ENCODE measurements at places on chromosomes 1 and 21. TPM values are rescaled to one million over a fixed set of nuclear protein-coding genes. Genes with fewer than 3 reads are reported as not detected.
A peak's percentile ranks its signal among the peaks of the same experiment; 100 is the strongest.

DNA sequence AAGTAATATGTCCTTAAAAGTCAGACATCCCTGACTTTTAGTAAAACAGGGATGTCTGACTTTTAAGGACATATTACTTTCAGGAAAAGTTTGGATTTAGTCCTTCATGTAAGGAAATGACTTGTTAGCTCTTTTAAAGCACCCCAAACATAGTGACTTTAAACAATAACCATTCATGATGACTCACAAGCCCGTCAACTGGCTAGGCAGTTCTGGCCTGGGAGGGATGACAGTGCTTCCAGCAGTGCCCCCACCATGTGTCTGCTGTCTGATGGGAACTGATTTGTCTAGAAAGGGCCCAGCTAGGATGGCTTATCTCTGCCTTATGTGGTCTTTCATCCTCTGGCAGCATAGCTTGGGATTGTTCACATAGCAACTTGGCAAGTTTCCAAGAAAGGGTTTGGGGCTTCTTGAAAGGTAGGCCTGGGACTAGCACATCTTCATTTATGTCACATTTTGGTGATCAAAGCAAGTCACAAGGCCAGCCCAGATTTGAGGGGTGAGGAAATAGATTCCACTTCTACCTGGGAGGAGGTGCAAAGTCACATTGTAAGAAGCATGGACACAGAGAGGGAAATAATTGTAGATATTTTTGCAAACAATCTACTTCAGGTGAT is 143.5 kb downstream of the C1orf94 start:
- DNase-seq: no peak

- DNase-seq: no peak
Observed at GRCh38 chr1:15460708-15461095, 4.2 kb downstream of the CELA2A start.

GRCh38 chr1:159441360-159441759 is 1.8 kb downstream of the OR10J1 start:
- no peak for DNase-seq

DNA sequence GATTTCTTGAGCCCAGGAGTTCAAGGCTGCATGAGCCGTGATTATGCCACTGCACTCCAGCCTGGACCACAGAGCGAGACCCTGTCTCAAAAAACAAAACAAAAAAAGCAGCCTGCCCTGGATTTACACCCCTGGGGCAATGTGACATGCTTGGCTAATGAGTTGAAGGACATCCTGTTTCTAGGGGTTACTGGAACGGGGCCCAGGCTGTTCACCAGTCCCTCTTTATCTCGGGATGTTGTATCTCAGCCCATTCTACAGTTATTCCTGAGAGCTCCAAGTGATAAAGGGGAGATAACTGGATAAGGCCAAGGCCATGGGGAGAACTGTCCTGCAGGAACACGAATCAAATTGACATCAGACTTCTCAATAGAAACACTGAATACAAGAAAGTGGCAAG is 21.7 kb upstream of the S100A2 start:
- peak; percentile 5 for DNase-seq

DNA sequence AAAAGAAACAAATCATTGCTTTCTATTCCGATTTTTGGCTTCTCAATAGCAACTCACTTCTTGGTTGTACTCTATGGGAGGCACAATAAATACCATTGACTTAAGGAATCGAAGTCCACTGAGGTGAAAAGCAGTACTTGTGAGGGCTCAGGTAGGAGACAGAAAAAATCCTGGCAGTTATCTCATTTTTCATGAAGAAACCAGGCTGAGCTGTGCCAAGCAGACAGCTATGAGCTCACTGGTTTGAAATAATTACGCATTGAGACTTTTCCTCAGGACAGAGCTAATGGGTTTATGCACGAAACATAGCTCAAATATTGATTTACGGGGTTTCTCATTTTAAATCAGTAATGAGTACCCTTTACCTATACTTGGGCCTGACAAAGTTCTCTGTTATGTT is 18.5 kb downstream of the COLGALT2 start:
- no peak for DNase-seq

DNA sequence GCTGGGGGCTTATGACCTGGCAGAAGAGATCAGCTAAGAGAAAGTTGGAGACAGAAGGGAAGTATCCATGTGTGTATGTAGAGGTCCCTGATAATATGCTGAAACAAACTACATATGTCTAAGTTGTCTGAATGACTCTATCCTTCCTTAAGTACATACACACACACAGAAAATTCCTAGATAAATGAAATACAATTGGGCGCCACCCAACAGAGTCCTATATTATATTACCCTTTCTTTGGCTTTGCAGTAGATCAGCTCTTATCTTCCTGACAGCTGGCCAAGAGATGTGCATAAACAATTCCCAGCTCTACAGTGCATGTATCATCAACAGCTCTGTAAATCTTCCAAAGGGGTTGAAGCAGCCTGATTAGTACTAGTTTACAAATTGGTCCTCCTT is 40.1 kb downstream of the SORT1 start:
- DNase-seq: no peak

The VAV3 gene
- total RNA-seq: 7.9 TPM

DNA sequence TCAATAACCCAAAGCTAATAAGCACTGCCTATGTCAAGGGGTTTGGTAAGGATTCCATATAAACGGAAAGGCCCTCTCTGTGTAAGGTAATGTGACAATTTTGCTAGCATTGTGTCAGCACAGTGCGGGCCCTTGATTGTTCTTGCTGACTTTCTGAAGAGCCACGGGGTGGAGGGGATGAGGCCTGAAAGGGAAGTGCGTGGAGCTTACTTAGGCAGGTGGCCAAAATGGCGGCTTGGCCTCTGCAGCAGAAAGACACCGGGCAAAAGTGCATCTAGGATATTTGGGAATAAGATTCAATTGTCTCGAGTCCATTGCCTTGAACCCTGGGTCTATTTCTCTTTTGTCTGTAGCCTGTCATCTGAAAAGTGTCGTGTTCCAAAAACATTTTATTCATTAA is 114.3 kb downstream of the TGFB2 start:
- peak; percentile 84 for DNase-seq

The SAMD13 gene
- total RNA-seq: 0.71 TPM

The SPRR4 gene
- total RNA-seq: not detected

GRCh38 chr1:9737671-9738070 is 86.1 kb downstream of the CLSTN1 start:
- no peak for DNase-seq

The UBE2U gene
- not detected for total RNA-seq

GRCh38 chr1:55155522-55155921 is 59.6 kb downstream of the USP24 start:
- no peak for DNase-seq

The TCHH gene
- total RNA-seq: 0.23 TPM

The KMO gene
- 1.1 TPM for total RNA-seq

The C1orf226 gene
- total RNA-seq: 5.7 TPM

All from posterior vena cava (tissue), 2 donors.